ENCODE measurements at places on chromosomes 16 and 17.

DNA sequence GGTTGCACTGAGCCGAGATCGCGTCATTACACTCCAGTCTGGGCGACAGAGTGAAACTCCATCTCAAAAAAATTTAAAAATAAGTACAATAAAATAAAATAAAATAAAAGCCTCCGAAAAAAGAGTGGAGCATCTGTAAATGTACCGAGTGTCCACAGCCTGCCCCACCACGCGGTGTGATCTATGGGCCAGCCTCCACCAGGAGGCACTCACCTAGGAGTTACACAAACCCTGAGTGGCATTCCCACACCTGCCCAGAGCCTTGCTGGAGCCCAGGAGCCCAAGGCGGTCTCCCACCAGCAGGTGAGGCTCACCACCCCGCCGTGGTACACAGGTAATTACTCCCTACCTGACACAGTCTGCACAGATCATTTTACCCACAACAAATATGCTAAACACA, 183.2 kb downstream of the ZNF423 start:
- DNase-seq, result no peak

DNA sequence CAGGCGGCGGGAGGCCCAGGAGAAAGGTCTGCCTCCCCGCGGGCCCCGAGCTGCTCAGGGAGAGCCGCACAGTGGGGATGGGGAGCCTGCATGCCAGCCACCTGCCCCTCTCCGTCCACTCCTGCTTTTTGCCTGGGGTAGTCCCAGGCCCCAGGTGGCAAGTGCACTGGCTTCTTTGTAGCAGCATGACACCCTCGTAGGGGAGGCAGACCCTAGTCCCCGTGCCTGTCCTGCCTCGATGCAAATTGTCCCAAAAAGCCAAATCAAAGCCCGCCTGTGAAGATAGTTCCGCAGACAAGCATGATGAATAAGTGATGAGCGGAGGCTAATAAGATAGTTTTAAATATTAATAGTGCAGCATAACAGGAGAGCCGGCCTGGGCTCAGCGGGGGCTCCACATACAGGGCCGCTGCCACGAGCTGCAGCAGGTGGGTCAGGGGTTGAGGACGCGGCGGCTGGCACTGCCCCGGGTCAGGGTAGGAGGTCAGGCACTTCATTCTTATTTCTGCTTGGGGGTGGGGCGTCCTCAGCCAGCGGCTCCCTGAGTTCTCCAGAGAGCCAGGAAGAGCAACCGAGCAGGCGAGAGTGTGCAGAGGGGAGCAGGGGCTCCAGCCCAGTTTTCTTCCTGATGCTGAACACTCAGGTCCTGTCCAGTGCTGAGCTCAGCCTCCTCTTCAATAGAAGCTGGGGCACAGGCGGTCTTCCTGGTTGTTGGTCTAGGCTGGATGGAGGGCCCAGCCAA, 26.8 kb downstream of the GINS2 start:
- DNase-seq, result no peak

- DNase-seq, result no peak
Measured at GRCh38 chr16:30647274-30647571, 3.5 kb upstream of the PRR14 start.

DNA sequence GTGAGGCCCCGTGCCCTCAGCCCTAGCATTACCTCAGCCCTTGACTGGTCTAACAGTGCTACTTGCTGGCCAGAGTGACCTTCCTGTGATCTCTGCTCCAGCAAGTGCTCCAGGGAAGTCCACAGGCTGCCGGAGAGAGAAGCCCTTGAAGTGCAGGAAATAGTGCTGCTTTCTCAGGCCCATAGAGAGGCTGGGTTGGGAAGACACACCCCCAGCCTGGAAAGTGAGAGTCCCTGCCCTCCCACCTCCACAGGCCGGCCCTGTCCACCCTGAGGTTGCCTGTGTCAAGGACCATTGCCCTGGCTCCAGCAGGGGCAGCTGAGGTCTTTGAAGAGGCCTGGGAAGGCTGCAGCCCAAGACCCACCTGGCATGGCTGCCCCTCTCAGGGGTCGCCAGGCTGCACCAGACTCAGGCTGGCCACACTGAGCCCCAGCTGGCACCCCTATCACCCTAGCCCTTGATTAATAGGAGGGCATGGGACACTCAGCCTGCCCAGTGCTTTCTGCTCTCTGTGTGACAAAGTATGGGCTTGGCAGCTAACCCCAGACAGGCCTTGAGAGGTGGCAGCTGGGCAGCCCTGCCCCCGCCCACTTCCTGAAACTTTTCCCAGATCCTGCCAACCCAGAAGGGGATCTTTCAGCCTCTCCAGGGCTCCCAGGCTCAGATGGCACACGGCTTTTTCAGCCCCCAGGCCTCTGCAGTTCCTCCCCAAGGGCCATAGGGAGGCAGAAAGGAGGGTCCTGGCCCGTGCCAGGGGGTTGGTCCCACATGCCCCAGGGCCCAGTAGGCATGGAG, 21.7 kb downstream of the ATP6V0D1 start:
- peak; percentile 28 for DNase-seq

DNA sequence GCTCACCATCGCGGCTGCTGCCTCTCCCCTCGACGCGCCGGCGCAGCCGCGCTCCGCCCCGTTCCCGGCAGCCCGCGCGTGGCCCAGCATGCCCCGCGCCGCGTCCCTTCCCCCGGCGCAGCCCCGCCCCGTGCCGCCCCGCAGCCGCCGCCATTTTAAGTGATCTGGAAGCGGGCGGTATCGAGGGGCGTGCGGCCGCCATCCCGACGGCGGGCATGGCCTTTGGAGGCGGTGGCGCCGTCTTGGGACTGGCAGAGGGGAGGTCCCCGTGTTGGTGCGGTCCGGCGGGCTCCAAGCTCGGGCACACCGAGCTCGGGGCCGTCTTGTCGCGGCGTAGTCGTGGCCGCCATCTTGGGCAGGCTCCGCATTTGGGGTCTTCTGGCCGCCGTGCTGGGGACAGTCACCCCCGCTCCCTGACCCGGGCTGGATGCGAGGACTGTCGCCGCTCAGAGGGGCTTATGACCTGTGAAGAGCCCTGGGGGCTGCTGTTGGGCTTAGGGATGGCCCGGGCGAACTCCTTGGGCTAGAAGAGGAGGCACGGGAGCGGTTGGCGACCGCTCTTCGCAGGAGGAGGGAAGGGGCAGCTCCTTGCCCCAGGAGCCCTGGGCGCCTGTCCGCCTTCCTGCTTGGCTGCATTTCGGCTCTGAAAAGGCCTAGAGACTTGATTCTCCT, at the start of gene ELOB:
ELOB (minus strand) TSS at position 50 of the 672 bp plus-strand sequence; CDS start at position 9, 41 bp downstream.
- DNase-seq, result peak; percentile 66

DNA sequence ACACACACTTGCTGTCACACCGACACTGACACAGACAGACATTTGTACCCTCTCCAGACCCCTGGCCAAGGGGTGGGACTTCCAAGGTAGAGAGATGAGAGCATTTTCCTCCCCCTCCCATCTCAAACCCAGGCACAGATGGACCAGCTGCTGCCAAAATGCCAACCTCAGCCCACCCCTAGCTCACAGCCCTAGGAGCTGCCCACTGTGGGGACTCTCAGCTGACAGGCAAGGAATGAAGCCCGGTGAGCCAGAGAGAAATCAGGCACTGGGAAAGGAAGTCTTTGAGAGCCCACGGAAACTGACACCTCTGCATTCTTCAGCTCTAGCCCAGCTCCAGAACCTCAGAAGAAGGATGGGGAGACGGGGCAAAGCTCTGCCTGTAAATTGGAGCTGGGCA, 2.8 kb downstream of the ETV4 start:
- no peak for DNase-seq

DNA sequence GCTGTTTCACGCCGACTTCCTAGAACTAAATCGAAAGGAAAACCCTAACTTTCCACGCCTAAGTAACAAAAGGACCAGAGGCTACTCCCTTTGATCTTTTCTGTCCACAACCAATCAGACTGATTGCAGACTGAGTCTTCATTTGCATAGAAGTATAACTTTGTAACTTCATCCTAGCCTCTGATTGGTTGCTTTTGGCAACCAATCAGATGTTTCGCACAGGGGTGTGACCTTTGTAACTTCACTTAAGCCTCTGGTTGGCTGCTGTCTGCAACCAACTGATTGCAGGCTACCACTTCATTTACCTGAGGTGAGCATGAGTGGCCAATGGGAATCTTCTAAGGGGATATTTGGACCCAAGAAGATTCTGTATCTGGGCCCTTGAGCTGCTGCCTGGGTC, 17.4 kb upstream of the ICAM2 start:
- DNase-seq, result no peak

GRCh38 chr16:19654147-19654546, 63.9 kb downstream of the KNOP1 start:
- DNase-seq, result no peak

DNA sequence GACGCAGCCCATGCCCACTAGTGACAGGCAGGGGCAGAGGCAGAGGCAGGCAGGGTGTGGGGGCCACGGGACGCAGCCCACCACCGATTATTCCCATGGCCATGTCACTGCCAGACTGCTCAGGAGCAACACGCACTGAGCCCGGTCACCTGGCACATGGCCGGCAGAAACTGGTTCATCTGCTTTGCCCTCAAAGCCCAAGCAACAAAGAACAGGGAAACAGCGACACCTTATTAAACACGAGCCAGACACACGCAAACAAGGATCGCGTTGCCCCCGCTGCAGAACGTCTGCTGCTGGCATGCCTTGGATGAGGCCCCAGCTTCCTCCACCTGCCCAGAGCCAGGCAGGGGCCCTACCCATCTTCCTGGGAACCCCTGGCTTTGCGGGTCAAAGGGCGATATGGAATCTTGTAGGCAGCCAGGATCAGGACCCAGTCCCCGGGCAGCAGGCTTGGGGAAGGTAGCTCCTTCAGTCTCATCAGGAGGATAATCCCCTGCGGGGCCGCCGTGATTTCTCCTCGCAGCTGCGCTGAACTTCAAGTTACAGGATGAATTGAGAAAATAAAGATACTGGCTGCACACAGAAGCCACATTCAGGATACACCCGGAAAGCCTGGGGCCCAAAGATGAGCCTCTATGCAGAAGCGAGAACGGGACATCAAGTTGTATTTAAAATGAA, 4.8 kb downstream of the TBC1D16 start:
- peak; percentile 90 for DNase-seq

DNA sequence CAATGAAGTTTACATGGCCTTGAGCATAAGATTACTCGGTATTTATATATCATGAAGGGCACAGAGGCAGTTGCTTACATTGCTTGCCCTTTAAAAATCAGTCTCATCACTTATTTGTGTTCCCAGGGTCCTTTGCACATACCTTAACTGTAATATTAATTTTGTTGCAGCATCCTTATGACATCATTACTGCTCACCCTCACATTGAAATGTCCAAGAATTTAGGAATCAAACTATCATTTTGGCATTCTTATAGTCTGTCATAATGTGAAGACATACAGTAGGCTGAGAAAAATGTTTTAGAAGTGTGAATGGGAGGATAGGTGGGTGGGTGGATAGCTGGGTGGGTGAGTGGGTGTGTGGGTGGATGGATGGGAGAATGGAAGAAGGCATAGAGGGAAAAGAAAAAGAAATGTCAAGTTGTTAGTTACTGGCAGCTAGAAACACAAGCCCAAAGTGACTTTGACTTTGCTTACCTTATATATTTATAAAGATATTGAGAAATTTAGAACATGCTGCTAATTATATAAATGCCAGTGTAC, 17.8 kb downstream of the ADAMTS18 start:
- DNase-seq, result no peak

DNA sequence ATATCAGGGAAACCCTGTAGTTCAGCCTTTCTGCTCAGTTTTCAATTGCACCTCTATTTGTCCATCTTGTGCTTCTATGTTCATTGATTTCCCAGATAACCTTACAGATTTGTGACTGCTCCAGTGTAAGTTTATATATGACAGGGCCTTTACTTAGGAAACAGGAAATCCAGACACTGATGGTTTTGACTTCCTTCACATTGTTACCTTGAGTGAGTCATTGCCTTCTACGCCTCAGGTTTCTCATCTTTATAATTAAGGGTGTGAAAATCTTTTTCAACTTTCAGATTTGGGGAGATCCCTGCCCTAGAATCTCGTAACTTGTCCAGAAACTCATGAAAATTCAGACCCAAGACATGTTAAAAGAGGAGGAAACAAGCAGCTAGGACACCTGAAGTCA, 342.4 kb upstream of the TBX2 start:
- DNase-seq, result no peak

DNA sequence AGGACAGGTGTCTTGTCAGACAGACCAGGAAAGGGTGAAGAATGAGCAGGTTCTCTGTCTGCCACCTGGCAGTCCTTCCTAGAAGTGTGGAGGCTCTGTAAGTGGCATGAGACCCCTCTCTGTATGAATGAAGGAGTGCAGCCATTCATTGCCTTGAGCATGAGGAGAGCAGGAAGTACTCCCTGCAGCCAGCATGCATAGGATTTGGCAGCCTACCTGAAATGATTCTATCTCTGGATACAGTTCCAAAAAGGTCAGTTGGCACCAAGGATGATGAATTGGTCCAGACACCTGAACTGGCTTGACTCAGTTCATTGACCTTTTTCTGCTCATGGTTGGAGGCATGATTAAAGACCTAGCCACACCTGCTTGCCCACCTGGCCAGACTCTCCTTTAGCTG, 163.0 kb downstream of the PRKCB start:
- no peak for DNase-seq

GRCh38 chr16:19108409-19109287, 5.1 kb upstream of the ITPRIPL2 start:
- no peak for DNase-seq

DNA sequence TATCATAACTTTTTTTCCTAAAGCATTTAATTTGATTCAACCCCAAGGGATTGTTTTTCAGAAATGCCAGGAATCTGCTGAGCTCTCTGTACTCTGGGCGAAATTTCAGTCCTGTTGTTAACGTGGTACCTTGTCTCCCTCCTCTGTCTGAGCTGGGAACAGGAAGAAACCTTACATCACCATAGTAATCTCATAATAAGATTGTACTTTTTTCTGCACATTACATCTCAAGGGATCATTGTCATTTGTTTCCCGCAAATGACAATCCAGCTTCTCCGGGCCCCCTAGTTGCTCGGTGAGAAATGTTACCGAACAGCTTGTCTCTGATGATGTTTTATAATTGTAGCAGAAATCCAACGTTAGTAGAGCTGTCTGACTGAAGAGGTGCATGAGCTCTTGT, 152.7 kb upstream of the ERCC4 start:
- DNase-seq, result no peak

- no peak for DNase-seq
Measured at GRCh38 chr17:81339534-81340296, 44.6 kb upstream of the SLC38A10 start.

GRCh38 chr17:45098869-45099616, 33.3 kb downstream of the PLCD3 start:
- DNase-seq, result peak; percentile 61

Data from NCI-H2029 (cell line).